ENCODE measurements at places on chromosomes 3 and 15.

DNA sequence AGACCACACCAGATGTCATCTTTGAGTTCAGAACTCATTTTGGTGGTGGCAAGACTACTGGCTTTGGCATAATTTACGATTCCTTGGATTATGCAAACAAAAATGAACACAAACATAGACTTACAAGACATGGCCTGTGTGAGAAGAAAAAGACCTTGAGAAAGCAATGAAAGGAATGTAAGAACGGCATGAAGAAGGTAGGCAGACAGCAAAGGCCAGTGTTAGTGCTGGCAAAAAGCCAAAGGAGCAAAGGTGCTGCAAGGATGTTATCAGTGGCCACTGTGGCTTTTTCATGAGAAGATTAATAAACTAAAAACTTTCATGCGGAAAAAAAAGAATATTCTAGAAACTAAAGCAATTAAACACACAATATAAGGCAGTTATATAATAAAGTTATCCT lies 21.9 kb downstream of the AAGAB start:
- no peak for DNase-seq

GRCh38 chr3:136380530-136380929 lies 130.4 kb downstream of the PCCB start:
- DNase-seq = no peak

DNA sequence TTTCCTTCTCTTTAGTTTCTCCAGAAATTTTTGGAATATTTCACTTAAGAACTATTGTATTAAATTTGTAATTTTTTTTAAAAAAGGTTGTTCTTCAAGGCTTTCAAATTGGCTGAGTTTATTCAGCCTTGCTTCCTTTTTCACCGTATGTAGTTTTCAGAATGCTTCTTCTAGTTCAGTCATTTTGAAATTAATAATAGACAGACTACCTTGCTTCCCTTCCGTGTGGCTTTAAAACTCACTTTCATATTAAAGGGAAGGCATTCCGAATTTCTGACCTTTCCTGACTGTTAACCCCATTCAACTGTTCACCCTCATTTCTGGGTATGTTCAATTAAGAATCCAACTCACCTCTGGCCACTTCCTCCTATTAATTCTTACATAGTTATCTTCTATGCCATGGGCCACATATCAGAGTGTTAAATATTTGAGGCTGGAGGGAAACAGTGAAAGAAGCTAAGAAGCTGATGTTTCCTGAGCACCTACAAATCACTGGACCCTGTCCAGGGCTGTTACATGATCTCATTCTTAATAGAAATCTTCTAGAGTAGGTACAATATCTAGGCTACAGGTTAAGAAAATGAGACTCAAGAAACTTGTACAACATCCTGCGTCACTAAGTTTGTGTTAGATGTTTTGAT lies 237.5 kb downstream of the P3H2 start:
- no peak for DNase-seq

DNA sequence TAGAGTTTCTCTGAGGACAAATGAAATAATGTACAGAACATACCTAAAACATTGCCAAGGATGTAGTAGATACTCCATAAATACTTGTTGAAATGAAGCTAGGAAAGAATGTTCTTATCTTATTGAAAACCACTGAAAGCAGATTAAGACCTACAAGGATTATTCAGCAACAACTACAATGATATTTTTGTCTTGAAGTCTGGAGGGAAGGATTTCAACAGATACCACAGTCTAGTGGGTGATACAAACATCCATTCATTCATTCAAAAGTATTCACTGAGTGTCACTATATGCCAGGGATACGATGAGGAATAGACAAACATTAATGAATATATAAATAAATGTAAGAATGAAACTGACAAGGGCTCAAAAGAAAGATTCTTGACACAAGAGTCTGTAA lies 74.7 kb upstream of the THBS1 start:
- DNase-seq = no peak

GRCh38 chr3:184784731-184785500 lies 27.1 kb upstream of the VPS8 start:
- no peak for DNase-seq

DNA sequence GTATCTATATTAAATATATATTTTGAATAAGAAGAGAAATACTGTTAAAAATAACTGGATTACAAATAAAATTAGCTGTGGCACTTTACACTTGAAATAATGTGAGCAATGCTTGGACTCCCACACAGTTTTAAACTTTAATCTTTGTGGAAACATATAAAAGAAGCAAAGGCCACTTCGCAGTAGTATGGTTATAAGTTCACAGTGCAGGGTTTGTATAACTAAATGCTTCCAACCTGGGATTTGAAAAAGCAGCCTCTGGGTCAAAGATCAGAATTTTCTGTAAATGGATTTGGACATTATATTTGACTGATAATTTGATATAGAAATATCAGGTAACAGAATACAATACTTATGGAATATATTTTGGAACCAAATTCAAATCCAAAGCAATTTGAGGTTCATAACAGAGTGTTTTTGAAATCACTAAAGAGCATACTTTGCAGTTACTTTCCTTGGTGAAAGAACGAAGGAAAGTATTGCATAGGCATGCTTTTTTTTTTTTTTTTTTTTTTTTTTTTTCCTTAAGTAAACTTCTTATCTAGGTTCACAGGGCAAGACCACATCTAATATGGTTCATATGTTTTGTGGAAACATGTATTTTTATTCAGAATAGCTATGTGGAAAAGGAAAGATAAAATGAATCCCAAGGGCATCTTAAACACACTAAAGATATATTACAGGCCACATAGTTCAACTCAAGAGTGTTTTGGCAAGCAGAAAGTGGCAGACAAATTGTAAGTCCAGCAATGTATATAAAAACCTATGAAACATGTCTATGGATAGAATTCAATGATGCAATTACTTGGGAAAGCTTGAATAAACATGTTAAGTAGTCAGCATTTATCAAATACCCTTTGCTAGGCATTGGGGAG lies 47.1 kb upstream of the SGO1 start:
- DNase-seq = no peak

- DNase-seq = no peak
Observed at GRCh38 chr3:10238345-10239183, 9.7 kb upstream of the TATDN2 start.

GRCh38 chr3:112353365-112353764 lies 20.4 kb downstream of the CD200 start:
- no peak for DNase-seq

- no peak for DNase-seq
Observed at GRCh38 chr3:120193554-120193953, 91.5 kb downstream of the GPR156 start.

GRCh38 chr3:100214574-100214964 lies 46.2 kb upstream of the TBC1D23 start:
- DNase-seq = no peak

DNA sequence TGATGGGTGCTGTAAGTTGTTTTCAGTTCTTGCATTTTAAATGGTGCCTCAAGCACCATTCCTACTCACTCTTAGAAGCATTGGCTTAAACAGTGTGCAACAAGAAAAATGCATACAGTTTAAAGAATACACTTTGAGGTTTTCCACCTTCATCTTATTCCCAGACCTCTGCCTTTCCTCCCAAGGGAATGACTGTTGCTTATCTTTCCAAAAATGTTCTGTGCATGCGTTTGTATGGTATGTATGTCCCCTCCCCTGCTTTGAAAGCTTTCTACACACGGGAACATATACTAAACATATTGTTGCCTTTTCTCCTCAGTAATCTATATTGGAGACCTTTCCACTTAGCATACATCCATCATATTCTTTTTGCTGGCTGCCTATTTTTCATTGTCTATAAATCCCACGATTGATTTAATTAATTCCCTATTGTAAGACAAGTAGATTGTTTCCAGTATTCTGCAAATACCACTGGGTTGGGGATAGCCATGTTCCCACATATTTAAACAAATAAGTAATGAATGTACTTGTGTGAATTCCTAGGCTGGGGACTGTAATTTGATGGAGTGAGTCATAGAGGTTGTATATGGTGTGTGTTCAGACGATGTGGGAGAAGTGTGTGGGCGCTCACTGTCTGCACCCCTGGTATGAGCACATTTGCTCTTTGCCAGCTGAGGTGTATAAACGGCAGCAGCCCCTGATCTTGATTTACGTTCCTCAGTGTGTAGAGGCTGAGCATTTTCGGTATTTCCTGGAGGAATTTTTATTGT lies 5.8 kb downstream of the TRAK1 start:
- DNase-seq = no peak

DNA sequence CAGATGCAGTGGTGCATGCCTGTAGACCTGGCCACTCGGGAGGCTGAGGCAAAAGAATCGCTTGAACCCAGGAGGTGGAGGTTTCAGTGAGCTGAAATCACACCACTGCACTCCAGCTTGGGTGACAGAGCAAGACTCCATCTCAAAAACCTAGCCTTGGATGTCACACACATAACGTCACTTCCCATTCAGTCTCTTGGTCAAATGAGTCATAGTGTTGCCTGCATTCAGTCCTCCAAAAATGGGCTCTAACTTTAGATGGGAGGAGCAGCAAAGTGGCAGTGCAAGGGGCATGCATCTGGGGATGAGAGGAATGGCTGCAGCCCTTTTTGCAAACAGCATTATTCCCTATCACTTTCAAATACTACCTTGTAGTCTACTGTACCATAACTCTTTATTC lies 62.9 kb upstream of the AGBL1 start:
- DNase-seq = no peak

GRCh38 chr15:73141216-73141900 lies 89.1 kb downstream of the NEO1 start:
- DNase-seq = no peak

- no peak for DNase-seq
Observed at GRCh38 chr3:126484148-126484547, 8.5 kb upstream of the ZXDC start.

- DNase-seq = no peak
Observed at GRCh38 chr3:65587650-65588439, 450.9 kb downstream of the MAGI1 start.

DNA sequence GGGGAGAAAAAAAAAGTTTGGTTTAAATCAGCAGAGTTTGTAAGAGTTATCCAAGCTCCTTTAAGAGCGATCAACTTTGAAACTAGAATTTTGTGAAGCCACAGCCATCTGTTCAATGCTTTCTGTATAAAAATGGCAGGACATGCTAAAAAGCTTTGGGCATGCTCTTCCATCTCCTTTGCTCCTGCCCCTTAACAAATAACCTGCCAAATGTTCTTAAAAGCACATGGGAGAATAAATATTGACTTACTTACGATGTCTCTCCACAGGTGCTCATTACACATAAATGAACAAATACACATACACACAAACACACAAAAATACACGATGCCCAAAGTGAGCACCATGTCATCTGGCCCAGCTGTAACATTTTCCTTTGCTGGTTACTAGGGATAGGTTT lies 211.8 kb upstream of the DPH6 start:
- DNase-seq = no peak

DNA sequence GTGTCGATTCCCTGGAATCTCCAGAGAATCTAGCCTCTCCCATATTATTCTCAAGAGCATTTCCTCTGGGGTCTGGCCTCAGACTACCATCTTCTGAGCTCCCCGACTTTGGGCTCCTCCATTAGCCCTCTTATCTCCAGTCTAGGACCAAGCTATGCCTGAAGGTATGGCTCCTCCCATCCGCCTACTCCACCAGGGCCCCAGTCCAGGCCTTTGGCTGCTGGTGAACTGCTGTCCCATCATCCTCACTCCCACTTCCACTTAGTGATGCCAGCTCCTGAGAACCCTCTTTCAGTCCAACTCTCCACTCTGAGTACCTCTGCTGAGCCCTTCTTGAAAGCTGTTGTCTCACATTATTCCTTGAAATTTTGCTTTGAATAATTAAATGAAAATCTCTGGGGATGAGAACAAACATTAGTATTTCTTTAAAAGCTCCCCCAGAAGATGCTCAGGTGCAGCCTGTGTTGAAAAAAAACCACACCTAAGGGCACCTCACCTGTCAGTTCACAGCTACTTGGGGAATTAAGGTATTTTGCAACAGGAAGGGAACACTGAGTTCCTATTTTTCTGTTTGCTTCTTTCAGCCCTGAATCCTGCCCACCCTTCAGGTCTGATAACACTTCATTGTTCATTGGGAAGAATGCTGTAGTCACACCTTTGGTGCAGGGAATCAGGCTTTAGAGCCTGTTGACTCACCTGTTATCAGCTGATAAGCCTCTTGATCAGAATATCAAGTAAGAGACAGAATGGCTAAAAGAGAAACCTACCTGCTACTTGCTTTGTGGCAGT lies 9.5 kb downstream of the CLDN18 start:
- no peak for DNase-seq

- DNase-seq = no peak
Observed at GRCh38 chr3:151873398-151873797, at the start of gene SUCNR1. Gene SUCNR1 (plus strand): TSS chr3:151873643. CDS start chr3:151879893, 6,250 bp downstream.

GRCh38 chr15:97728791-97729190 lies 231.7 kb upstream of the ARRDC4 start:
- DNase-seq = no peak

DNA sequence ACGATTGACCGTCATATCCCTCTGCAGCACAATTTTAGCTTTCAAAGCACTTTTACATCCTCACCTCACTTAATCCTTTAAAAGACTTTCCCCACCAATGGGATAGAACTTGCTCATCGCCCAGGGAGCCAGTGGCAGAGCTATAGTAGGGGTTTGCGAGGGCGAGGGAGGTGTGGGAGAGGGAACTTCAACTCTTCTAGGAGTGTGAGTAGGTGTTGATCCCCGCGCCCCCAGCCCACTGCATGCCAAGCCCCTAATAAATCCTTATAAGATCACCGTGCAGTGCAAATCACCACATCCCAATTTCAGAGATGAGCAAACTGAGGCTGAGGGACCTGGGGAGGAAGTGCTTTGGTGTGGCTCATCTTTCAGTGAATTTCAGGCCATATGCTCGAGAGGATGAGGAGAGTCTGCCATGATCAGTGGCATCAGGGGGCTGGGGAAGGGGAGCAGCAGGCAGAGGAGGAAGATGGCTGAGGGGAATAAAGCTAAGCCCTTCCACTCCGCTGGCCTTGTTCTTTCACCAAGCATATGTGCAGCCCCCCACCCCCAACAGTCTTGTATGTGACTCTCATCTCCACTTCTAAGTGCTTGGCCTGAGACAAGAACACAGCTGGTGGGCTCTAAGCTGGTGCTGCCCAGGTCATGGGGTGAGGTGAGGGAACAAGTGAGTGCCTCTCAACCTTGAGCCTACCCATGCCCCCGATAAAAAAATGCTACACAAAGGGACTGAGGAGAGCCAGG lies 5.1 kb downstream of the INSYN1 start:
- no peak for DNase-seq

DNA sequence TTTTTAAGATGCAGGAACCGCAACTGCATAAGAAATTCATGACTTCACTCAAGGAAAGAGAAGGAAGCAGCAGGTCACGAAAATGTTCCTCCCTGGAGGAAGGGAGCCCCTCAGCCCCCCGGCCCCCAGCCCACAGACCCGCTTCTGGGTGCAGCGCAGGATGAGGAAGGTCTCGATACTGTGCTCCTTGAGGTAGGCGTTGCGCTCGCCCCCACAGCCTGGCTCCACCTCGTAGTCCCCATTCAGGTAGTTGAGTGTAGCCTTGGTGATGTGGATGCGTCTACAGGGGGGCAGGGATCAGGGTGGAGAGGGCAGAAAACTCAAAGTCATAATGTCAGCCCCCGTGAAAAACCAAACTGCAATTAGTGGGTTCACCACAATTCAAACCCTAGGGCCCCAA lies 121.4 kb downstream of the ADCY5 start:
- no peak for DNase-seq

Measured in stimulated activated CD8-positive, alpha-beta memory T cell treated with anti-CD3 and anti-CD28 coated beads, Interleukin-2, amount 100 ng/mL, for 1 hour (primary cell).